ENCODE measurements at places on chromosomes 16 and 17.
A peak's percentile ranks its signal among the peaks of the same experiment; 100 is the strongest.

- DNase-seq = no peak
Observed at GRCh38 chr16:49952386-49952785, 72.6 kb upstream of the CNEP1R1 start.

DNA sequence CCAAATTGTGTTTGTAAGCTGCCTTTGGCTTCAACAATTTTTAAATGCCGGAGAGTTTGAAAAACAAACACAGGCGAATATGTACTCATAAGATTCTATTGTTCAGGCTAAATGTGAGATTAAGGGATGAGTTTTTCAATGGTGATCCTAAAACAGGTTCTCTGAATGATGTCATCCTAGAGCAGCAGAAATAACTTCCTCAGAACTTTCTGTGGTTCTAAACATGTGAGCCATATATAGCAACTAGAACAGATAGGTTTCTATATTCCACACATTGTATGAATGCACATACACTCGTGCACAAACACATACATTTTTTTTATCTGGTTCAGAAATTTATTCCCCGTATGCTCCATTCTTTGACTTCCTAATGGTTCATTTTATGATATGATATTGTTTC lies 1352.2 kb downstream of the CDH8 start:
- DNase-seq = no peak

DNA sequence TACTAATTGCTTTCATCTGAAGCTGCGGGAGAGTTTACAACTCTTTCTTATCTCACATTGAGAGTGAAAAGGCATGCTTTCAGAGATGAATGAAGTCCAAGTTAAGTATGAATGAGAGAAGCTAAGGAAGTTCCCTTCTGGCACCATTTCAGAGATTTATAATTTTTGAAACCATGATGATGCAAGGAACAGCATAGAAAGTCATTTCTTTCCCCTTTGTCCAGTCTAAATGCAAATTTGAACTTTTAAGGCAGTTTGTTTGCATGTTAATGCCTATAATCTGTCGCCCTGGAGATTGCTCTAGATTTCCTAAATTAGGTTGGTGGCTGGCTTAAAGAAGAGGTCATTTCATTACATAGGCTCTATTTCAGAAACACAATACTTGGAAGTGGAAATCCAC lies 594.8 kb upstream of the GOT2 start:
- no peak for DNase-seq

GRCh38 chr17:80644536-80644935 lies 99.9 kb downstream of the RPTOR start:
- no peak for DNase-seq

DNA sequence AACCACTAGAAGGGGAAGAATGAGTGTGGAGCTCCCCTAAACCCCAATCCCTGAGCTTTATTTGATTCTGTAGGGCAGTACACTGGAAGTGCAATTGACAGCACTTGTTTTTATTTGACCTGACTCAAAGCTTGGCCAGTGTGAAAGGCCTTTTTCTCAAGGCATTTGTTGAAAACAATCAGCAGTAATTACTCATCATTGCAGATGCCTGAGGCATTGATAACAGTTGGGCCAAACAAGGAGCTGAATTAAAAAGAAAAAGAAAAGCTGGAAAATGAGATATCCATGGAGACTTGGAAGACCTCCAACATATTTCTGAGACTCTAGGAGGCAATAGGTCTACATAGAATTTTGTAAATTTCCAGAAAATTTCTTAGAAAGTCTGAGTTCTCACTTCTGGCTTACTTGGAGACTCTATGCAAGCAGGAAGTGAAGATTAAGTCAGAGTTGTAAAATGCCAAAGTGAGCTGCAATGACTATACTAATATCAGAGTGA lies 200.8 kb upstream of the KCNJ16 start:
- no peak for DNase-seq

DNA sequence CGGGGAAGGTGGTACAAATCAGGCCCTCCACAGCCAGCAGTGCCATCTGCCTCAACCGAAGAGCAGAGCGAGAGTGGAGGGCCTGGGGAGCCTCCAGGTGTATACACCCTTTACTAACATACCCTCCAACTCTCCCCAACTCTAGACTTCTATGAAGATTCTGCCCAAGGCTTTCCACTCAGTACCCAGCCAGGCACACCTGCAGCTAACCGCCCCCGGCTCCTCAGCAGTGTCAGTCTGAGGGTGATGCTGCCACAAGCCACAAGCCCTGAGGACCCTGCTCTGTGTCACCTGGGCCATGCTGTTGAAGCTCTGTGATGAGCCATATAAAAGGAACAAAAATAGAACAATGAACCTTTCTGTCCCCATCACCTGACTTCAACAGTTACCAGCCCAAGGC lies 3.8 kb downstream of the CENPV start:
- no peak for DNase-seq

DNA sequence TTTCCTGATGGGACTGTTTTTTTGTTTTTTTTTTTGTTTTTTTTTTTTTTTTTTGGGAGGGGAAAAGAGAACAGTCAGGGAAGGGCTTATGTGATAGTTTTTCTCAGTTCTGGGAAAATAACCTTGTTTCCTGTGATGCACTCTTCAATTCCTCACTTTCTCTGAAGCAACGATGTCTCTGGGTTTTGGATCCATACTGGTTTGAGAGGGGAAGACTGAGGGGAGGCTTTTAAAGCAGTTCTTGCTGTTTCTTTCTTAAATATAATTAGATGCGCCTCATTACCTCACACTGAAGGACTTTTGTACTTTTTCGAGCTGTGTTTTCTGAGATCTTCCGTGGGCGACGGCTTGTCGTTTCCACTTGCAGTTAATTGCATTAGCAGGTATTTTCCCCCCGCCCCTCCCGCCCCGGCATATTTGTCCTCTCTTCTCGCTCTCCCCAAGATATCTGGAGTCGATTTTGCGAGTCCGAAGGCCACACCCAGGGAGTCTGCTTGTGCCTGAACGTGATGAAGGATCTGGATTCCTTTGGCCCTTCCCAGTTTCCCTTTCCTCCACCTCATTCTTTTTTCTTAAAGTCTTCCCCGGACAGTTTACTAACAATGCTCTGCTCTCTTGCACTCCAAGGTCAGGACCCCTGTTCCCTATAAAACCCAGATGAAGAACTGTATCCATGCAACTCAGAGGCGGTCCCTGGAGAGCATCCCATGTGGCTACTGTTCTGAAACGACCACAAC lies 125.2 kb upstream of the ZFHX3 start:
- DNase-seq = no peak

DNA sequence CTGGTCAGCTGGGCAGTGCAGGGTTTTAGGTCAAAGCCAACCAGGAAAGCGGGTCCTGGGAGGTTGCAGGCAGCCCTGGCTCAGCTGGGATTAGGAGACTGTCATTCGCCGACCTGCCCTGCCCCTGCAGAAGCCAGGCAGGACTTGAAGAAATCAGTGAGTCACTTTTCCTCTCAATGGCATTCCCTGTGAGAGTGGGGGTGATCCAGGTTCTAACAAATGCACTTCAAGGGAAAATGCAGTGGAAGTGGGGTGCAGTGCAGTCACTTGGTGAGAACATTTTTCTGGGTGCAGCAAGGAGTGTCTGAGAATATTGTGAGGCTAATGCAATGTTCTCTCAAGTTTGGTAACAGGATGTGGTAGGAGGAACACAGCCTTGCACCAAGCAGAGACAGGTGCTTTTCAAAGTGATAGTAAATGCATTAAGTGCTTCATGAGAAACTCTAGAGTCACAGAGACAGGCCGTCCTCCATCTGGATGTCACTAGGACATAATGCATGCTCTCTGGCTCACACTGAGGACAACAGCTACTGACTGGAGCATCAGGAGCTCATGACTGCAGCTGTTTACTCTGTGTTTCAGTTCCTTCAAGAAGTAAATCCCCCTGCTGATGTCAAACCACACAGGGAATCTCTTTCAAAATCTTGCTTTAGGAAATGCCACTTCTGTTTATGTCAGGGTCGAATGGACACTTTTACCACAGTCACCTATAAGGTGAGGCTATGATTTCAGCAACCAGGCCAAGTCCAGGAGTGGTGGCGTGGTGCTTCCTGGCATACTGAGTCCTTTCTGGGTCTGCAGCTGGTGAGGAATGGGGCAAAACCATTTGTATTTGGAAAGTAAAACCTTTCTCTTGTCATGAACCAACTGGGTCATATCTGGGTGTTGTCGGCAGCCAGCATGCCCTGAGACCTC lies 16.7 kb downstream of the CDK5R1 start:
- DNase-seq = no peak

DNA sequence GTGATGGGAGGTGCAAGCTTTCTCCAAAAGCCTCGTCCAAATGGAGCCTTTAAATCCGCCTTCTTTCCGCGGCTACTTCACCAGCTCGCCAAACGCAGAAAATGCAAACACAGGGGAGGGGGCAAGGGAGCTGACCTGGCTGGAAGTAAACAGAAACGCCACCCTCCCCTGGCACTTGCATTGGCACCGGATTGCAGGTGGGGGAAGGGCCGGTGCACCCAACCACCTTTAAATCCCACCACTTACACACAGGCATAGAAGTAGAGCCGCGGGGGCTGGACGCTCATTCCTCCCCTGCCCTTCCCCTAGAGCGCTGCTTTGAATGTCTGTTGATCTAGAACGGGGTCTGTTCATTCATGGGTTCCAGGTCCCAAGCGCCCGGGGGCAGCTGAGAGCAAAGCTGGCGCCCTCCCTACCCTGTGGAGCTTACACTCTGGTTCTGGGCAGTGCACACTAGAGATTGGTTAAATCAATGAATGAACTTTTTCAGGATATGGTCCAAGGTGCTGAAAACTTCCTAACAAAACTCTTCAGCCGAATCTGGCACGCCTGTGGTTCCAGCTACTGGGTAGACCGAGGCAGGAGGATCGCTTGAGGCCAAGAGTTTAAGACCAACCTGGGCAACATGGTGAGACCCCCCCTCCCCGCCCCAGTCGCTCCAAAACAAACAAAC lies 920 bp upstream of the ZCCHC14 start:
- no peak for DNase-seq

DNA sequence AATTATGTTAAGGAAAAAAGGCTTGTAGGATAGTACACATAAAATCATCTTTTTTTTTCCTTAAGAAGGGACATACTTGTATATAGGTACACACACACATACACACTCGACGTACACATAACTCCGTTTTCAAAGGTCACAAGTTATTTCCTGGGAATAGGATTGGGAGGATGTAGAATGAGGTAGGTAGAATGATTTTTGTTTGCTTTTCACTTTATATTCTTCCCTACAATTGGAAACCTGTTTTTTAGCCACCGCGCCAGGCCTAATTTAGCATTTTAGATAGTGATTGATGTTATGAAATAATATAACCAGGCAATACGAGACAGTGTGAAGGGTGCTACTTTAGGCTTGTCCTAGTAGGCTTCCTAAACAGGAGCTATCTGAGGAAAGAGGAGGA lies 1.8 kb upstream of the HAPSTR1 start:
- DNase-seq = no peak

GRCh38 chr16:87608400-87608985 lies 6.2 kb downstream of the JPH3 start:
- peak; percentile 74 for DNase-seq

DNA sequence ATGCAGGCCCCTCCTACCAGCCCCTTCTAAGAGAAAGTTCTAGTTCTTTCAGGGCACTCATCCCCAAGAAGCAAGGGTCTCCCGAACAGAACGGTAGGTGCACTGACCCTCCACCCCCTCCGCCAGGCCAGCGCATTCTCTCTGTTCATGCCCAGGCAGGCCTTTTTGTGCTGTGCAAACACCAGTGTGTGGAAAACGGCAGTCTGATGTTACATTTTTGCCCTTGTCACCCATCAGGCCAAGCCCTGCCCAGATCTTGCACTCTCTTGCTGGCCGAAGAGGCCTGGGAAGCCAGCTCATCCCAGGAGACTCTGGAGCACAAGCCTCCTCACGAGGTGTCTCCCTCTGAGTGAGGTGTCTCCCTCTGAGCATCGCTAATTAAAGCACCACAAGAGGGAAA lies 16.1 kb upstream of the MTSS2 start:
- no peak for DNase-seq

- no peak for DNase-seq
Observed at GRCh38 chr16:59748531-59748930, 1014.4 kb upstream of the GOT2 start.

DNA sequence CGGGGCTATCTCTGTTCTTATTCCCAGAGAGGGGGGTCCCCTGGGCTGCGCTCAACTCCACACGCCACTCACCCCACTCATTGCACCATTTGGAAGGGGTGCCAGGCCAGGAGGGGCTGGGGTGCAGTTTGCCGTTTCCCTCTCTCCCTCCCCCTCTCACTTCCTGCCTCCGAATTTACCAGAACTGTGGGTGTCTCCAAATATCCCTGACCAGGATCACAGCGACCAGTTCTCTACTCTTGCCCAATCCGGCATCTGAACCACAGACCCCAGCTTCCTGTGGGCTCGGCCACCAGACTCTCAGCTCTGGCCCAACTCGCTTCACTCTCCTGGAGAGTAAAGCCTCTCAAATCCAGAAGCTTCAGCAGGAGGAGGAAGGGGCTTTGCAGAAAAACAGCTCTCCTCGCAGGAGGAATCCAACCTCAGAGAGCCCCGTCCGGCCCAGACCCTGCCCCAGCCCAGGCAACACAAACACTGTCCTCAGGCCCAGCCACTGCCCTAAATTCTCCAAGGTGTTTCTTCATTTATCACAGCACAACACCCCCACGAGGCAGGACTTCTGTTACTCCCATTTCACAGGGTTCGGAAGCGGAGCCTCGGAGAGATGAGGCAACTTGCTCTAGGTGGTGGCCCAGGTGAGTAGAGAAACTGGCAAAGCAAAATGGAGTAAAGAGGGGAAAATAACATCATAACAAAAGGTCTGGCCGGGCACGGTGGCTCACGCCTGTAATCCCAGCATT lies 423 bp upstream of the ASGR2 start:
- peak; percentile 57 for DNase-seq

- no peak for DNase-seq
Observed at GRCh38 chr16:83906683-83907082, 7.8 kb downstream of the MLYCD start.

- DNase-seq = no peak
Observed at GRCh38 chr16:66155933-66156332, 210.6 kb upstream of the CDH5 start.

DNA sequence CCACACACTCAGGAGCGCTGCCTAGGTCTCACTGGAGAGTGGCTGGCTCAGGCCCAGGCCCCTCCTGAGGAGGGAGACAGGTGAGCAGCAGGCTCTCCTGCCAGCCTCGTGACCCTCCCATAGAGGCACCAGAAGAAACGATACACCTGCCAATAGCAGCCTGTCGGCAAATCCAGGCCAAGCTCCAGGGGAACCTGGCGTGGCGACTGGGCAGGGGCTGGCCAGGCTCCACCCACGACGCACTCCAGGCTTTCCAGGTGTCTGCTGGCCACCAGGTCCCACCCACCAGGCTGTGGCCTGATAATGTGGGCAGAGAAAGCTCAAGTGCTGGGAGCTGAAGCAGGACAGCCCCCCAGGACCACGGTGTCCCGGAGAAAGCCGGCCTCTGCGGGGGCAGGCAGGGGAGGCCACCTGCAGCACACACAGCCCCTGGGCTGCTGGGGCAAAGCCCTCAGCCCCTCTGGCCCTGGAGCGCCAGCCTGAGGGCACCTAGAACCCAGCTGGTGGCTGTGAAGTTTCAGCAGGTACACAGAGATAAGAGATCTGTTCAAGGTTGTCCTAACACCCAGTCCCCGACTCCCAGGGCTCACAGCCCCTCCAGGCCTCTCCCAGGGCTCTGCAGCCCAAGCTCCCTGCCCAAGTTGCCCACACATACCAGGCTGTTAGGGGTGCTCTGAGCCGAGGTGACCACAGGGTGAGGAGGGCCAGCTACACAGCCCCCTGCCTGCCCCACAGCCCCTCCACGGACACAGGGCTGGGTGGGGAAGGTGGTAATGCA lies 2.4 kb downstream of the PGAP6 start:
- no peak for DNase-seq

Data from aorta (tissue), 5 donors.